ENCODE measurements at places on chromosomes 13 and 19.
A peak's percentile ranks its signal among the peaks of the same experiment; 100 is the strongest.

GRCh38 chr19:42850981-42851717 lies 28.4 kb downstream of the PSG1 start:
- peak; percentile 74 for DNase-seq

GRCh38 chr19:50189331-50189730 lies 14.1 kb upstream of the MYH14 start:
- no peak for DNase-seq

GRCh38 chr13:63190742-63191141 lies 1775.1 kb upstream of the PCDH20 start:
- no peak for DNase-seq

DNA sequence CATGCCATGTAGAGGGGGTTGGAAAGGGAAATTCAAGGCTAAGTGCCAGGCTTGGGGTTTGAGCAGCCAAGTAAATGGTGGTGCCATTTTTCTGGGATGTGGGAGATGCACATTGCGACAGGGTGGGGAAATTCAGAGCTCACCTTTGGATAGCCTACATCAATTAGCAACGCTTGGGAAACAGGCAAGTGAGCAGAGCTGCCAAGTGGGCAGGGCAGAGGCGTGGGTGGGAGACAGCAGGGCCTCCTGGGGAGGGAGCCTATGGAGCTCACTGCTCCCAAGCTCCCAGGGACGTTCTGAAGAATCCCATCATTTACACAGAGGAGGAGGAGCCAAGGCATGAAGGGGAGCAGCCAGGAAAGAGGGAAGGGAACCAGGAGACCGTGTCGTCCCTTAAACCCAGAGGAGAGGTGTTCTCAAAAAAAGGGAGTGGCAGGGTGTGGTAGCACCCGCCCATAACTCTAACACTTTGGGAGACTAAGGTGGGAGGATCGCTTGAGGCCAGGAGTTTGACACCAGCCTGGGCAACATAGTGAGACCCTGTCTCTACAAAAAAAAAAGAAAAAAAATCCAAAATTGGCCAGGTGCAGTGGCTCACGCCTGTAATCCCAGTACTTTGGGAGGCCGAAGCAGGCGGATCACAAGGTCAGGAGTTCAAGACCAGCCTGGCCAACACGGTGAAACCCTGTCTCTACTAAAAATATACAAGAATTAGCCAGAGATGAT lies 11.5 kb upstream of the CCNE1 start:
- no peak for DNase-seq

- no peak for DNase-seq
Measured at GRCh38 chr13:30235216-30235615, 72.1 kb downstream of the KATNAL1 start.

- DNase-seq = no peak
Measured at GRCh38 chr19:10283301-10284064, 3.3 kb upstream of the ICAM4 start.

GRCh38 chr19:36152019-36152351 lies 262 bp downstream of the COX7A1 start:
- DNase-seq = no peak

DNA sequence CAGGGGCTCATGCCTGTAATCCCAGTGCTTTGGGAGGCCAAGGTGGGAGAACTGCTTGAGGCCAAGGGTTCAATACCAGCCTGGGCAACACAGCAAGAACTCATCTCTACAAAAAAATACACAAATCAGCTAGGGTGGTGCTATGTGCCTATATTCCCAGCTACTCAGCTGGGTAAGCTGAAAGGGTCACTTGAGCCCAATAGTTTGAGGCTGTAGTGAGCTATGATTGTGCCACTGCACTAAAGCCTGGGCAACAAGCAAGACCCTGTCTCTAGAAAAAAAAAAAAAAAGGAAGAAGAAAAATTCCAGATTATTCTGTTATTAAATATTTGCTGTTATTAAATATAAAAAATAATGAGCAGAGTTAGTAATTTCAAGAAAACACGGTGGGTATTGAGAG lies 131.1 kb downstream of the RGCC start:
- DNase-seq = no peak

GRCh38 chr13:102901615-102902305 lies 55.9 kb downstream of the ERCC5 start:
- DNase-seq = no peak

DNA sequence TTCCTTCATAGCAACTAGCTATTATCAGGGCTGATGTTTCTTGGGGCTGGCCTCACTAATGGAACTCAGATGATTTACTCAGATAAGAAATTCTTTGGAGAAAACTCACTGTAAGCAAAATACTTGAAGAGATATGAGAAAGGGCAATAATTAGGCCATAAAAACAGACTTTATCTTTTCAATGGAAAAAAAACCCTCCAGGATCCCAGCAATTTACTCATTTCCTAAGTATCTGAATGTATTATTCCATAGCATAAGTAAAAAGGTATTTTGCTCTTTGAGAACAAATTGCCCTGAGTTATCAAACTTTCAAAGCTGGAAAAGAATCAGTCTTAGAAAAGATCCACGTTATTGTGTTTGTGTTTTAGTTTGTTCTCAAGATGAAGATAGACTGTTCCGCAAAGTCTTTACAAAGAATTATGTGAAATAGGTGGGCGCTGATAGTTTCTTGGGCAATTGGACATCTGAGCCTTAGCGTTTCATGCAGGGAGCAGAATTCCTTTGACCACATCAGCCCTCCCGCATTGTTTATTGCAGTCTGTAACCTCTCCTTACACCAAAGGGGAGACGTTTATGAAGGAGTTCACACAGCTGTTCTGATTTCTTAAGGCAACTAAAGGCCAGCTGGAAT lies 29.1 kb upstream of the CSNK1A1L start:
- DNase-seq = no peak

DNA sequence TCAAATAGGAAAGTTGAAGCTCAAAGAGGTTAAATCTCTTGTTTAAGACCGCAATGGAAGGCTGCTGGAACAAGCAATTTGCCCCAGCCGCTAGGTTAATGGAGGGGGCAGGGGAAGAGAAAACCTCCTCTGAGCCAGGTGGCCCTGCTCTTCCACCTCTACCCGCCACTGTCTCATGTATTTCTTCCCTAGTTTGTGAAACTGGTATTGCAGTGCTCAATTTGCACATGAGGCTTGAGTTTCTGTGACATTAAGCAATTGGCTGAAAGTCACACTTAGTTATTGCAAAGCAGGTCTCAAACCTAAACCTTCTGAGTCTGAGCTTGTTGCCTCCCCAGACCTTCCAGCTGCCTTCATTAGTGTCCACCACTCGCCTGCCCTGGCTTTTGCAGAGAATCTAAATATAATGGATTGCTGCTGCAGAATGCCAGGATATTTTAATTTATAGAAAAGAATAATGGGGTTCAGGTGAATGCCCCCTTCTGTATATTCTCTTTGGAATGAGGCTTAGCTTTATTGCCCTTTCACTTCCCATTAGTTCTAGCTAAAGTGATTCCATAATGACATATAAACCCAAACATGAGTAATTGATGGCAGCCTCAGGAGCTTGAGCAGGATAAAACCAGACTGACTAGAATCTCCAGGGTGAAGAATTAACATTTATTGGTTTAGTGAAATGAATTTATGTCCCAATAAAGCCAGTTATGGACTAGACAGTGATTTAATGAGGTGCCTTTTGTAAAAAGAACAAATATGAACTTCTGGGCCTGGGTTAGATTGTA lies 27.0 kb upstream of the OLFM4 start:
- DNase-seq = no peak

DNA sequence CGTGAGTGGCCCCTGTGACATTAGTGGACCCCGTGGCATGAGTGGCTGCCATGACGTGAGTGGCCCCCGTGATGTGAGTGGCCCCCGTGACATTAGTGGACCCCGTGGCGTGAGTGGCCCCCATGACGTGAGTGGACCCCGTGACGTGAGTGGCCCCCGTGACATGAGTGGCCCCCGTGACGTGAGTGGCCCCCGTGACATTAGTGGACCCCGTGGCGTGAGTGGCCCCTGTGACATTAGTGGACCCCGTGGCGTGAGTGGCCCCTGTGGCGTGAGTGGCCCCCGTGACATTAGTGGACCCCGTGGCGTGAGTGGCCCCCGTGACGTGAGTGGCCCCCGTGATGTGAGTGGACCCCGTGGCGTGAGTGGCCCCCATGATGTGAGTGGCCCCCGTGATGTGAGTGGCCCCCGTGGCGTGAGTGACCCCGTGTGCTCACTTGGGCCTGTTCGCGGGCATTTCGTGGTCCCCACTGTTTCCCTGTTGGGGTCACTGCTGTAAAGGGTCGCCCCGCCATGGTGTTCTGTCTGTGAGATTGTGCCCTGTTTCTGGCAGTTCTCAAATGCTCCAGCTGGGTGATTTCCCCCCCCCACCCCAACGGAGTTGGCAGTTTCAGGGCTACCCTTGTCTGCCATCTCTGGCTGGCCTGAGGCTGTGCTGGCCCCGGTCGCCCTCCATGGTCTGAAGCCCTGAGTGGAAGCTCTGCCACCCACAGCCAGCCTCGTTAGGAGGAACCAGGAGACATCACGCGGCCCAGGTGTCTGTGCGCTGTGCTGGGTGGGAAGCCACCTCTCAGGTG lies 64.2 kb downstream of the MCF2L start:
- no peak for DNase-seq

- DNase-seq = no peak
Measured at GRCh38 chr19:51507192-51507591, 5.6 kb upstream of the SIGLEC12 start.

DNA sequence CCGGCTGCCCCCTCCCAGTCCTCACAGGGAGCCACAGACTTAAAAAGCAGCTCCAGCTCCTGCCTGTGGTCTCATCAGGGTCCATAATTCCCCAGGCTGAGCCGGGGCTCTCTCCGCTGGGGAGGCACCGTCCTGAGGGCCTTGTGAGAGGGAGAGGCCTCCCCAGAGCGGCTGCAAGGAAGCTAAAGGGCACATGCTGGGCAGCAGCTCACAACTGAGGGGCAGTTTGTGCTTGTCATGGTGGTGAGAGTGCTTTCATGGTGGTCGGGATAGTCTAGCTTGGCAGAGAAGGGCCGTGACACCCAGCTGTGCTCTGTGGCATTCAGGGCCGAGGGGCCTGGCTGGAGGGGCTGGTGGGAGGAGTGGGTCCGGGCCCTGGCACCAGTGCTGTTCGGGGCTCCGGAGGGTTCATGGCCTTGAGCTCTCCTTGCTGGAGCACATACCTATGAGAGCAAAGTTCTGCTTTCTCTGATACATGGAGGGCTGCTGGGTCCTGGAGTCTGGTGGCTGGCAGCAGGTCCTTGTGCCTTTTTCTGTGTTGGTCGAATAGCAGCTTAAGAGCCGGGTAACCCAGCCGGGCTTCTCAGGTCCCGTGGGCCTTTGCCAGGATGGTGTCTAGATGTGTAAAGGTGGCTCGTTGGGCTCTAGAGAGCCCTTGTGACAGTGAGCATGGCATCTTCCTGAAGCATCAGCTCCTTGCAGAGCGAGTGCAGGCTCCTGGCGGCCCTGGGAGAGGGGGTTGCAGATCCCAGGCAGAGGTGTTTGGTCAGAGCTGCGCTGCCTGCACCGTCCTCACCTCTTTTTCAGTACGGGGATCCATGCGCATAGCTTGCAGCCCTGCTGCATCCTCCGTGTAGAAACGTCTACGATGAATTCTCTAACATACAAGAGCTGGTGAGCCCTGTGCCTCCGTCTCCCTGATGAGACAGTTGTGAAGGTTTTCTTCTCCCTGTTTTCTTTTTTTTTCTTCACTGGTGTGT lies 8.8 kb downstream of the UPF1 start:
- DNase-seq = no peak

GRCh38 chr19:48543121-48543710 lies 8.8 kb upstream of the SULT2B1 start:
- peak; percentile 78 for DNase-seq

DNA sequence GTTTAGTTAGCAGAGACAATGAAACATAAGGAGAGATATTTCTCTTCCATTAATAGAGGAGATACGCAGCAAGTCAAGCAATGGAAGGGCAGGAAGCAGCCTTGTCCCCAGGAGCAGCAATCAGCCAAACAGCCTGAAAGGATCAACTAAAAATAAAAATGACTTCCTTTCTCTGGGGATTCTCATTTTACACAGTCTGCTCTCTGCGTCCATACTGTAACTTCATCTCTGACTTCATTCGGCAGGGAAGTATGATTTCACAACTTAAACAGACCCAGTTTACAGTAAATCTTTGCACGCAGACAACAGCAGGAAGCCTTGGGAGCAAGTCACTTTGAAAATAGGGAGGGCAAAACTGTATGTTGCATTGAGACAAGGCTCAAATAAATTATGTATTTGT lies 826.7 kb downstream of the DIAPH3 start:
- DNase-seq = no peak

DNA sequence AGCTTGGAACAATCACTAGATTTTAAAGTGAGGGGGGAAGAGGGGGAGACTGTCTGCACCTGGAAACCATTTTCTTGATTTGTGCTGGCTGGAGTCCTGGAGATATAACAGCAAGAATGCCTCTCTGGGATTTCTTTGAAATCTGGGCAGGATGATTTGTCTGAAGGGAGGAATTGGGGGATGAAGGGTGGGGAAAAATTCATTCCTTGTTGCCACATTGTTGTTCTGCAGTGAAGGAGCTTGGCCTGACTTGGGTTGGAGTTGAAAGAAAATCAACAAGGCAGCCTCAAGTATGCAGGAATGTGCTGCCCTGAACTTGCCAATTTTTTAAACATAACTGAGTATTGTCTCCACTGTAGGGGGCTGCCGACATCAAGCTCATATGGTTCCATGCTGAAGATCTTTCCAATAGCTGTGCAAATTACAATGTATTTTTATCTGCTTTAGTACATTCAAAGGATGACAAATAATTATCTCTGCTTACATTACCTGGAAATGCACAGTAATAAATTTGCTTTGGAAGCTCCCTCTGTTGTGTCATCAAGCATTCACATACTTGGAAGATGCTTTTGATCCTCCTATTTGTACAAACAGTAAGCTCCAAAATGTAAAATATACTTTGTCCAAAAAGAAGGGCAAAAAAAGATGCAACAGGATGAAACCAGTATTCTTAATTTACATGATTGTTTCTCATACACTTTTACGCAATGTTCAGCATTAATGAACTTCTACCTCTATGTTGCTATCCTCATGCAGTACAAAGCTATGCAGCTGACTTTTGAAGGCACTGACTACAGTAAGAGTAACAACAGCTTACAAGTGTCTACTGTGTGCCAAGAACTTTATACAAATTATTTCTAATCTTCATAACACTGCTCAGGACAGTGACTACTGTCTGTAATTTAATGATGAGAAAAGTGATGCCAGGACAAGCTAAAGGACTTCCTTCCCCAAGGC lies 627.9 kb upstream of the KLF12 start:
- no peak for DNase-seq

DNA sequence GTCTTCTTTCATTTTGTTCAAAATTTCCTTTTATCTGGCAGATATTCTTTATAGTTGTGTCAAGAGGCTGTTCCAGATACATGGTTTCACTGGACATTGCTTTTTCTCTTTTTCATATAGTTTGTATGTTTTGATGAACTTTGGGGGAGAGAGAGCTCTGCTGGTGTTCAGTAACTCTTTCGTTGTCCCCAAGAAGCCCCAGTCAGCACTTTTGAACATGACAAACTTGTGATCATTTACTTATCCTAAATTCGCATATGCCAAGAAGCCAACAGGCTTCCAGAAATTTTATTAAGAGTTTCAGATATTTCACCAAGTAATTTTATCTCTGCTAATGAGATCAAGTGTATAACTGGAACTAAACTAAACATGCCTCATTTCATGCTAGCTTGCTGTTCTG lies 275.8 kb upstream of the GPC6 start:
- DNase-seq = no peak

Data from RKO (cell line).